ENCODE measurements at places on chromosomes 1 and 21.

DNA sequence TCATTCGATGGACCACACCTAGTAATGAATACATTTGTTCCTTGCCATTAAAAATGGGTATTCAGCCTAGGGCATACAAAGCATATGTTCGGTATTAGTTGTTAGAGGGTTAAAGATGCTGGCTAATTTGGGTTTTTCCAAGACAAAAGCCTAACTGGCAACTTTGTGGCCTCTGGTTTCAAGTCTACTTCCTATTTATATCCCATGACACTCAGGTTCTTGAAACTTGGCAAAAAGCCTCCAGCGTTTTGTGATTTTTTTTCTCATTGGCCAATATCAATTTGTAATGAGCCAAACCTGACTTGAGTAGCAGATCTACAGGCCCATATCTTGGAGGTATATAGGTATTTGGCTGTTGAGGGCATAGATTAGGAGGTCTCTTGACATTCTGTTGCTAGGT lies 75.3 kb downstream of the C1orf21 start:
- DNase-seq = no peak

- DNase-seq = no peak
Measured at GRCh38 chr1:153540394-153541361, at the start of gene S100A5. TSS of gene S100A5 (minus strand) at chr1:153540934. CDS start at chr1:153540191, 743 bp downstream.

DNA sequence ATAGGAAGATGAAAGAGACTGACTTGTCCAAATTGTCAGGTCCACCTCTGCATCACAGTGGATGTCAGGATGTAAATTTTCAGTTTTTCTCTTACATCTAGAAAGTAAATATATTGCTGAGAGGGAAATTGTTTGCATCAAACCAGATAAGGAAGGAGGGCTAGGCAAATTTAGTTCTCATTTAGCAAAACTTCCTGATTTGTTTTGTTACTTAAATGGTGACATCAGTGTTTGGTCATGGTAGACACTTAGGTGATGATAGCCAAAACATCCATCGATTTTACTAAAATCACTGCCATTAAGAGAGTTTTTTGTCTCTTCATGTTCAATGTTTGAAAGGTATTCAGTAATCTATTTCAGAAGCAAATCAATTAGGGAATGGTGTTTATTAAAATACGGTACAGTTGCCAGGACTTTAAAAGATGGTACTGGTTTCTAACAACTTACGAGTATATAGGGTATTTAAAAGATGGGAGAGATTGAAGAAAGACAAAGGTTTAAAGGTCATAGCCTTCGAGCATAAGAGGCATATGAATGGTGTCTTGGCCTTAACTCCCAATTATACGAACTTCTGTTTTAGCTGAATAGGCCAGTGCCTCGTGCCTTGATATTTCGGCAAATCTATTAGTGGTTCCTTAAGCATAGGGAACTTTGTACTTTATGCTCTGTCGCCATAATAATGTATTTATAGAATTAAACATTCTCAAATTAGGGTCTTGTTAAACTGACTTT lies 3.0 kb downstream of the IER5 start:
- DNase-seq = no peak

GRCh38 chr1:172582889-172583288 lies 49.9 kb downstream of the SUCO start:
- no peak for DNase-seq

Measured in germinal center (tissue), 1 donor.